Stromal cell of bone marrow (primary cell): ENCODE measurements at places on chromosomes 6 and 20.

GRCh38 chr20:35708502-35708901 lies 9.3 kb downstream of the ROMO1 start:
- DNase-seq, result no peak

- DNase-seq, result no peak
Observed at GRCh38 chr6:147366290-147366689, 142.2 kb upstream of the SAMD5 start.

- DNase-seq, result peak; percentile 30
Observed at GRCh38 chr6:127554435-127555006, 22.5 kb upstream of the C6orf58 start.

DNA sequence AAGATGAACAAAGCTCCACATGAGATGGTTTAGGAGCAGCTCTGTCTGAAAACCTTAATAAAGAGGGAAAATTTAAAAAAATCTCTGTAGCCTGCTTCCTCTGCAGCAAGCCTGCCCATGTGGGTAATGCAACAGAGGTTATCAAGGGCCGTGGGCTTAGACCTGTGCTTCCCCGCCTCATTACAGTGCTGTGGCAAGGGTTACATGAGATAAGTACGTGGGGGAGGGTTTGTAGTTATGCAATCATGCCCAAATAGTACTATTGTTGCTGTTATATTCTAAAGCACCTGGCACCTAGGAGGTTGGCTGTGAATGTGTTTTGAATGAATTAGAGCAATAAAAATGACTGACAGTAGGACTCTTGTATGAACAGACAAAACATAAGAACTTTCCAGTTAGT lies 68.3 kb downstream of the PKHD1 start:
- no peak for DNase-seq

GRCh38 chr6:161906571-161906970 lies 632.7 kb upstream of the AGPAT4 start:
- DNase-seq, result no peak

GRCh38 chr6:37039958-37040357 lies 34.5 kb downstream of the FGD2 start:
- no peak for DNase-seq

DNA sequence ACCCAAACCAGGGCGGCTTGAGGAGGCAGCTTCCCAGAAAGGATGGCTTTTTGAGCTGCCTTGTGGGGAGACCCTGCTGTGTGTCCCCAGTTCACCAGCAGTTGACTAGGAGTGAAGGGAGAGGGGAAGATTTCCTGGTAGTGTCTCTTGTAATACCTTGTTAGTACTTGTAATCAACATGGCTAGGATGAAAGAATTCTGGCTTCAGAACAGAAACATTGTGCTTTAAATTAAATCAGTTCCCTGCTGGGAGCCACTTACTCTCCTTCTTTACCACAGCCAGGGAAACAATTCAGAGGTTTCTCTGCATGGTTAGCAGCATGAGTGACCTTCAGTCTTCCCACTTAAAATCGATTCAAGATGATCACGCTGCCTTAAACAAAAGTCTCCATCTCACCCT lies 525.4 kb upstream of the ID4 start:
- no peak for DNase-seq

GRCh38 chr6:67285770-67286495 lies 1349.1 kb upstream of the ADGRB3 start:
- no peak for DNase-seq

DNA sequence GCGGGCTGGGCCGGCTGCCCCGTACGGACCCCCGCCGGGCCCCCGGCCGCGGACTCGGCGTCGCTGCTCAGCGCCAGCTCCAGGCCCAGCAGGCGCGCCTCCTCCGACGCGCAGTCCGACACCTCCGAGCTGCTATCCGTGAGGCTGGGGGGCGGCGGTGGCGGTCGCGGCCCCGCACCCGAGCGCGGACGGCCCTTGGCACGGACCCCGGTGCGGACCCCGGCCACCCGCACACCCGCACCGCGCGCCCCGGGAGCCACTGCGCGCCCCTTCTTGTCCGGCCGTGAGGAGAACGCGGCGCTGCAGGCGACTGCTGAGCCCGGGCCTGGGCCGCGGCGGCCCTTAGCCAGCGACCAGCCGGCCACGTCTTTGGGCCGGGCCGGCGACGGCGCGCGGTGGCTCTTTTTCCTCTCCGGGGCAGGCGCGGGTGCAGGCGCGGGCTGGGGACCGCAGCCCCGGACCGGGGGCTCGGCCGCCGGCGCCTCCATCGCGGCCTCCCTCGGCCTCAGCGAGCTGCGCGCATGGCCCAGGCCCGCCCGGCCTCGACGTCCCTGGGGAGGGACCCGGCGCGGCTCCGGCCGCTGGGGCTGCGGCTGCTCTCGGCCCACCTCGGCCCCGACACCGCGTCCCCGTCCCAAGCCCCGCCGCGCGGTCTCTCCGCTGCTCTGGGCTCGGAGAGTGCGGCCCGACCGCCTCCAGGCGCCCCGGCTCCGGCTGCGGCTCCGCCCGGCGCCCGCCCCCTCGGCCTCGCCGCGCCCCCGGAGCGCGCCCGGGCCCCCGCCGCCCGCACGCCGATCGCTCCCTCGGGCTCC lies 12.9 kb upstream of the TLDC2 start:
- no peak for DNase-seq

- no peak for DNase-seq
Observed at GRCh38 chr6:160138839-160139419, 17.3 kb downstream of the SLC22A1 start.

DNA sequence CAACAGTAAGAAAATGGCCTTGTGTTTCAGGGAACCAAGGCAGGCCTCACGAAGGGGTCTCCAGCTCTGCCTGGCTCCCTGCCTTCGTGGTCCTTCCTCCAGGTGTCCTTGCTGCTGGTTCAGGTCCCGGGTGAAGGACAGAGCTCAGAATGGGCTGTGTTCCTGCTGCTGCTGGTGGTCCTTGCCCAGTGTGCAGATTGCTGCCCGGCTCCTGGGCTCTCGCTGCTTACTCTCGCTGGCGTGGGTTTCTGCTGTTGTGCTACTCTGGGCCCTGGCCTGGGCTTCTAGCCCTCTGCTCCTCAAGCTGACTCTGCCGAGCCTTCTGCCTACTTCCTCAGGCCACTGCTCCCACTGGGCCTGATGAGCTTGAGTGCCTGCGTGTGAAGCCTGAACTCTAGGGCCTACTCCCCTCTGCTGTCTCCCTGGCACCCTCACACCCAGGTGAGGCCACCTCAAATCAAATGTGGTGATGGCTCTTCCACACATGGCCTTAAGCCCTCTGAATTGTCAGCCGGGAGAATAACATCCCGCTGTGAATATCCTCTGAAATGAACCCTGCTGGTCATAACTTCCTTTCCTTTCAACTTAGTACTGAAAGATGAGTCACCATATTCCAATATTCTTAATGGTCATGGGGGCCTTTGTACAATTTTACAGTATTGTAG lies 171.6 kb downstream of the FOXC1 start:
- DNase-seq, result no peak

- no peak for DNase-seq
Observed at GRCh38 chr6:161434350-161434749, 160.5 kb upstream of the AGPAT4 start.

GRCh38 chr6:31332637-31333602 lies 24.1 kb downstream of the HLA-B start:
- DNase-seq, result no peak

- DNase-seq, result no peak
Observed at GRCh38 chr6:79038061-79038460, 40.0 kb downstream of the PHIP start.

DNA sequence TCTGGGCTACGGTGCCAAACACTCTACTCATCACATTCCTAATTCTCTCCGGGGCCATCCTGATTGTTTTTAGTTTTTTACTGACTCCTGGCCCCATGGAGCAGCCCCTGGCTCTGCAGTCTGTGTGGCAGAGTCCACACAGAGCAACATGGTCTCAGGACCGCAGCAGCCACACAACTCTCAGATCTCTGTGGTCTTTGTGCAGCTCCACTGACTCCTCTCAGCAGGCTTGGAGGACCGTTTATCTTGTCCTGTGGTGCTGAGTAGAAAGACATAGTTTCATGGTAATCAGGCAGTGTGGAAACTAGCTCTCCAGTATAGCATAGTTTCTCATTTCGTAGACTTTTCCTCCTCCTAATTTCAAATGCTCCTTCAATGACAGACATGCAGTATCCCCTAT lies 168.4 kb downstream of the EDN1 start:
- no peak for DNase-seq

DNA sequence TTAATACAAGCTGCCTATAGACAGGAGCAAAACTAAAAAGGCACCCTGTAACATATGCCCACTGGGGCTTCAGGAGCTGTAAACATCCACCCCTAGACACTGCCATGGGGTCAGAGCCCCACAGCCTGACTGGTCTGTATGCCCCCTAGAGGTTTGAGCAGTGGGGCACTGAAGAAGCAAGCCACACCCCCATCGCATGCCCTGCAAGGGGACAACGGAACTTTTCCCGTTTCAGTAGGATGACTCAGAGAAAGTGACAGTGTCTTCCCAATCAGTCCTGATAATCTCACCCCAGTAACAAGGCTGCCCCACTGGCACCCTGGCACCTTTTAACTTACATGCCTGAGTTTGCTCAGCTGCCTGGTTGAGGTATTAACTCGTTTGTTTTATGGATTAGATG lies 35.9 kb downstream of the BEND3 start:
- DNase-seq, result no peak

DNA sequence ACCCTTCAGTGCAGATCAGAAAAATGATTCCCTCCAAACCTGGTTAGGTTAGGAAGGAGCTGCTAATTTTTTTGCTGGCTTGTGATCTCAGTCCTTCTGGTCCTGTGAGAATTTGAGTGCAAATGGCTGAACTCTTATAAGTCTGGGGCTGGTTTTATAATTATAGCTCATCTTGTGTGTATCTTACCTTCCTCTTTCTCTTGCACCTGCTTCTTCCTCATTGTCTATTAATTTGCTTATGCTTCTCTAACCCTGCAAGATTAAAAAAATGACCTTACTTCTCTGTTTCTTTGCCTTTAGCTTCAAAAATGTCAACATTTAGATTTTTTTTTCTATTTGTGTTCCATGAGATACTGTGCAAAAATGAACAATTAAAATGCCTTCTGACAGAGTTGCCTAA lies 576.2 kb downstream of the DHX35 start:
- DNase-seq, result no peak
